IMR-90 (cell line): ENCODE measurements at places on chromosomes 11 and 22. TPM values are rescaled to one million over a fixed set of nuclear protein-coding genes. Genes with fewer than 3 reads are reported as not detected.

Gene TBX10
- not detected in 2 replicates for total RNA-seq

Gene MPPED1
- total RNA-seq: not detected in 2 replicates

Gene SIK3
- 8.2 and 17.2 TPM in 2 replicates for total RNA-seq

Gene GGTLC2
- total RNA-seq: not detected in 2 replicates

Gene MYO7A
- total RNA-seq: under 0.01 TPM in 1 of 2 replicates, not detected in the other

Gene GRAMD4
- 2.7 and 2.8 TPM in 2 replicates for total RNA-seq

Gene ST14
- total RNA-seq: not detected in 2 replicates

Gene CADM1
- 62.2 and 77.1 TPM in 2 replicates for total RNA-seq

Gene CARNS1
- under 0.01 TPM in 2 replicates for total RNA-seq

Gene SPTBN2
- 0.18 and 0.56 TPM in 2 replicates for total RNA-seq

Gene OR52H1
- 0.18 and 0.28 TPM in 2 replicates for total RNA-seq

Gene OR51G1
- not detected in 2 replicates for total RNA-seq

Gene BDNF
- total RNA-seq: 152 and 174 TPM in 2 replicates

Gene RFPL1
- not detected in 2 replicates for total RNA-seq

Gene OLFML1
- total RNA-seq: 0.18 and 0.28 TPM in 2 replicates

Gene SAA2
- not detected in 2 replicates for total RNA-seq

Gene ZBTB16
- total RNA-seq: not detected in 2 replicates

Gene PGAP2
- 10.6 TPM in 2 replicates for total RNA-seq

Gene CABP4
- not detected in 2 replicates for total RNA-seq

Gene UBQLNL
- 0.18 TPM in 1 of 2 replicates, not detected in the other for total RNA-seq

Gene POU2F3
- under 0.01 TPM in 1 of 2 replicates, not detected in the other for total RNA-seq

Gene TST
- total RNA-seq: 26.9 and 31.7 TPM in 2 replicates

Gene FOLR2
- total RNA-seq: not detected in 2 replicates
